NCI-H1694 (cell line): ENCODE measurements at places on chromosomes 4 and X.

DNA sequence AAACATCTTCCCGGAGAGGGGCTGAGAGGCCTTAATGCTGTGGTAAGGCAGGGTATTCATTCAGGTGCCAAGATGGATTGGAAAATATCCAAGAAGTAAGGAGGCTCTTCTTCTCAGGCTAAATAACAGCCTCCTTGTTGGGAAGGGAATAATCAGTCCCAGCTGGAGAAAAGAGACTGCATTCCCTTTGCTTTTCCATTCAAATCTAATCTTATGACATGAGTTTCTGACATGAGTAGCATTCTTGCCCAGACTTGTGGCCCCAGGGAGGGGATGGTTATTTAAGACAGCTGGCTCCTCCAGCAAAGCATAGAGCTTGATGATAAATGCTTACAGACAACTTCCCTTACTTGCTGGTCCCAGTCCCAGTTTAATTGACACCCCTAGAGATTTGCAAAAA lies 98.3 kb downstream of the DCLK2 start:
- DNase-seq, result no peak

- no peak for DNase-seq
These were observed 40.8 kb upstream of the SOD3 start for GRCh38 chr4:24754571-24754970.

GRCh38 chrX:11944501-11944900 lies 186.5 kb downstream of the MSL3 start:
- DNase-seq, result no peak

DNA sequence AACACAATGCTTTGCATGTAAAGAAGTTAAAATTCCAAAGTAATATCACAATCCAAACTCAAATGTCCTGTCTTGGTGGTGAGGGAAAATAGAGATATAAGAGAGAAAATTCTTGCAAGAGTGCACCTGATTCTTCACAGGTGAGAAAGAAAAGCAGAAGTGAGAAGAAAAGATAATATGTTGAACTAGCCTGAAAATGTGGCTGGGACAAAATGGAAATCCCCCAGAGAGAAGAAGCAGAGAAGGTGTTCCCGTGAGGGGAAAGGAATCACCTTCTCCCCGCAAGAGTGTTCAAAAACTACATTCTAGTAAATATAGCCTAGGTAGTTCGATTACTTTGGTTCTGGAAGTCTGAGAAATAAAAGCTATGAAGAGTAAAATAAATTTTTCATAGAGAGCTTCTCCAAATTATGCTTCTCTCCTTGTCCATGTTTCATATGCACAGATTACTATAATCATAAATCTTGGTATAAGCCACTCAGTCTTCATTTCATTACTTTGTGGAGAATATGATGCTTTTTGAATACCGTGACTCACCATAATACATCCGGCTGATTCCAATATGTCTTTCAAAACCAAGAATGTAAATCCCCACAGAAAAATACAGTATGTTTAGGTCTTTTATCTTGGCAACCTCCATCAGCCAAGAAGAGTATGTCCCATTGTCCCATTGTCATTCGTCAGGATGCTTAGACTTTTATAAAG lies 63.1 kb downstream of the COX18 start:
- no peak for DNase-seq

DNA sequence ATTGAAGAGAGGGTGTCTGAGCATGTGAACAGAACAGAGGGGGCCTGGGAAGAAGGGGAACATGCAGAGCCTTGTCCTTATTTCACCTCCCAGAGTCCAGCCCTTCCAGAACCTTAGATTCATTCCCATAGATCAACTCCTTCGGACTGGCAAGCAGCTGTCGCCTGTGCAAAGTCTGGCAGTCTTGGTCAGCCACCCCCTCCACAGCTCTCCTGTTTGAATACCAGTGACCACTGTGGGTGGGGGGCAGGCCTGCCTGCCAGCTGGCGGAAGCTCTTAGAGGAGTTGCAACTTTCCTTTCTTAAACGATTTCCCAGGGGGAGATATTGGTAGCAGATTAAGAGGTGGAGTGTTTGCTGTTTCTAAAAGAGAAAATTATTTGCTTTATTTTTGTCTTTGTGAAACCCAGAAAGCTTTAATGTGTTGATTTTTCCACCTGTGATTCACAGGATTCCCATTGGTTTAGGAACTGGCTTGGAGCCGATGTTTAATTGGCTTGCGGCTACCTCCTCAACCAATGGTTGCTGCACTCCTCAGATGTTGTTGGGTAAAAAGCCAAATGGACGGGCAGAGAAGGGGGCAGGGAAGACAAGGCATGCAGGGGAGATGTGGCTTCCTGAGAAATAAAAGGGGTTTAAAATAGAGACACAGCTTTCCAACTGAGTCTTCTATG lies 62.2 kb upstream of the PRPS1 start:
- no peak for DNase-seq

DNA sequence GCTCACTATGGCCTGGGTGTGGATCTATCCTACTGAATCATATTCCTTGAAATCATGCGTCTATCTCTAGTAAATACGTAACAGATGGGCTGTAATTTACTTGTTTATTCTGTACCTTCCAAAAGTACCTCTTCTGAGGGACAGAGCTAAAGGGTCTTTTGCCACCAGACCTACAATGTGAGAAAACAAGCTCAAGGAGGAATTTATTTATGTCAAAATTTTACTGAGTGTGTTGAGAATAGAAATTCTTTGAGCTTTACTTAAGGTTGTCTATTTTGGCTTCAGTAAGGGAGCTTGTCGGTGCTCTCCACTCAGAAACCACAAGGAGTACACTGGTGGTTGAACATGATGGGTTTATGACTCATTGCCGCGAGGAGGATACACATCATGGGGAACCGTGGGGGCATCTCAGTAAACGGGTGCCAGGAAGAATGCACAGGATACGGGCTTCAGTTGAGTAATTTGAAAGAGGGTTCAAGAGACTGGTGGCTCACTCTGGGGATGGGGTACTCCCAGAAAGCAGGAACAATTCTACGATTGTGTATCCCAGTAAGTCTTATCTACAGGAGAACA lies 3.0 kb downstream of the ANK2 start:
- no peak for DNase-seq

DNA sequence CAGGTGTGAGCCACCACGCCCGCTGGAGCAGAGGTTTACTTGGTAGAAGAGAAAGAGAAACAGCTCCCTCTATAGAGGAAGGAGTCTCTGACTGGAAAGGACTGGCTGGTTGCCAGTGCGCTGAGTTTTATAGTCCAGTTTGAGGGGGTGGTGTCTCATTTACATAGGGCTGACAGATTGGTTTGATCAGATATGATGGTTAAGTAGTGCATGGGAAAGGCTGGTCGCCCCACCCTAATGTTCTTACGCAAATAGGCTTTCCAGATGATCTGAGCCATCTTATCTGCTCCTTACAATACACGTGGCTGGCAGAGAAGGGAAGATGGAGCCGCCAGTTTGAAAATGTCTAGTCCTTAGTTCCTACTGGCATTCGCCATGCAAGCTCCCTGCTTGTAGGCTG lies 439.5 kb downstream of the NAF1 start:
- no peak for DNase-seq

DNA sequence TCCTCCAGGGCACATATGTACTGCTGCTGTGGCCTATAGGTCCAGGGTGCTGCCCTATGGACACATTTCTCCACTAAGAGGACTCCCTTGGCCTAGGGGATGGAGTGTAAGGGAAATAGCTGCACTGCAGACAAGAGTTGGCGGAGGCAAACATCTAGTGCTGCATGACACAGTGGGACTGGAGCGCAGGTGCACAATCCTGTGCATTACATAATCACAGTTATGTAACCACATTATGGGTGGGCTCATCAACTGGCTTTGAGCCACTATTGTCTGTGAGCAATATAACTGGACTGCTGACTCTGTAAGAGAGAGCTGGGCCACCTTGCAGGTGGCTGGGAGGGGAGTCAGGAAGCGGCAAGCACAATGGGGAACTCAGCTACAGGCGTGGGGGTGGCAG lies 3.2 kb upstream of the TIGD2 start:
- no peak for DNase-seq

DNA sequence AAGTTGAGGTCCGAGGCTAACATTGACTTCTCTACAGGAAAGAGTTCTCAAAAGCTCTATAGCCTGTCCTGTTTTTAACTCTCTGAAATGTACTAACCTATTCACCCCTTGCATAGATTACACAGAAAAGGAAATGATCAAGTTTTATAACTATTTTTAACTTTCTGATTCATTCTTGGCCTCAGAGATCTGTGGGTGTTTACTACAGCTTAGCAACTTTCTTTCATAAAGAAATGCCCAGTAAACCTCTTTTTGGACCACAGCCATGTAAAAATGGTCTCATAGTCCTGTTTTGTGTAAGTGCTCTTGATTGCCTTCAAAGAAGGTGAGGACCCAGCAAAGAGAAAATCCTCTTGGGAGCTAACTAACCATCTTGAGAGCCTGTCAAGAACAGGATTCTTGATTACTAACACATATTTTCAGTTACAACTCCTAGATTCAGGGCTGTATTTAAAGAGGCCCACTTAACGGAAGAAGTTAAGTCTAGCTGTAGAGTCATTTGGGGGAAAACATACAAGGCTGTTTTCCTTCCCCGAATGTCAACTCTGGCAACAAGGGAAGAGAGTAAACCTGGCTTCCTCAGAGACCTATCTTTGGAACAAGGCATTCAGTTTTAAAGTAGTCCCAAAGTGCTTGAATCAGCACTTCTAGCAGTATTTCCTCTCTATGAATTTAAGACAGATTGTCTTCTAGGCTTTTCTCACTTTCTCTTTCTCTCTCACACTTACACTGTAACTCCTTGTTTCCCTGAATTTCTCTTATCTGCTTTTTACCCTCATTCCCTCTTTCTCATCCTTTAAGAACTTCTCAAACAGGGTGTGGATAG lies 78.2 kb downstream of the IL21 start:
- DNase-seq, result no peak

DNA sequence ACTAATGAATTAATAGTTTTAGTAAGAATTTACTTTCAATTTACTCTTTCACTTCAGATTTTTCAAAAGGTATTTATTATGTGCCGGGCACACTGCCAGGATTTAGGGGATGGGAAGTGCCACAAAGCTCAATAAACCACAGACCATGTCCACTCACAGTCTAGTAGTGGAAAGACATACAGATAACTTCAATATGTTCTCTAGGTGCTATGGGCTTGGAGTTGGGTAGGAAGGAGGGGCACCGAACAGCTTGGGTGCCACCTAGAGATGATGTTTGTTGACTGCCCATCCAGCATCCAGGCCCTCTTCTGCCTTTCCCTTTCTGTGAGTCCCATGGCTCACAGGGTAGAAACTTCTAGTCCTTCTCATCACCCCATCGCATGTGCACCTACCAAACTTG lies 17.8 kb downstream of the MFAP3L start:
- DNase-seq, result no peak

GRCh38 chrX:15943391-15943790 lies 88.8 kb upstream of the AP1S2 start:
- no peak for DNase-seq

- DNase-seq, result peak; percentile 43
These were observed 113.4 kb downstream of the SCLT1 start for GRCh38 chr4:128979934-128980333.

GRCh38 chr4:159705334-159705733 lies 602.5 kb downstream of the RAPGEF2 start:
- DNase-seq, result no peak

- no peak for DNase-seq
These were observed 538.7 kb upstream of the SMIM31 start for GRCh38 chr4:164215113-164215741.

DNA sequence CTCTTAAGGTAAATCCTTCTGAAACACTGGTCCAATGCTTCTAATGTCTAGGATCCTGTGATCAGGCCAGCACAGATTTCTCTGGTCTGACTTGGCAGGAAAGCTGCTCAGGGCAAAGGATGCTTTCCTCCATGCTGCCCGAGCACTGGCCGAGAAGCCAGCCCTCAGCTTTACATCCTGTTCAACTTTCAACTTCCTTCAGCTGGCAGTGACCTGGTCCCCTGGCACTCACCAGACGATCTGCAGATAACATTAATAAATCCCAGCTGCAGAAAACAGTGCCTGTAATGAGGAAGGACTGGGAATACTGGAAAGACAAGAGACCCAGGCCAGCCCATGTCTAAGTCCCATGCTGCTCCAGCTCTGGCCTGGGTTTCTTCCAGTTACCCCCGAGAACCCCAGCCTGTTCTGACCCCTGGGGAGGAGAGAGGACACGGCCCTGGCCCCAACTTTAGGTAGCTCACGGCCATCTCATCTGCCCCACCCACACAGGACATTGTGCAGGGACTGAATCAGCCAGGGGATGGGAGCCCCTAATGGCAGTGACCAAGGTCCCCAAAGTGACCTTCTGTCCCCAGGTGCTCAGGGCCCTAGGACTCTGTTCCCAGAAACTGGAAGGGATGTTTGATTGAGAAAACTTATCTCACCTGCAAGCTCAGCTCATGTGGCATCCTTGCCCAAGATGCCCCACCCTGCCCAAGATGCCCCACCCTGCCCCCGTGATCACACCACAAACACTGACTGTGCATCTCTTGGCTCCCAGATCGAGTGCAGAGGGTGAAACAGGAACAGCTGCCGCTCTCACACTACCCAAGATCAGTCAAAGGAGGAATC lies 28.0 kb downstream of the JAKMIP1 start:
- no peak for DNase-seq

- peak; percentile 57 for DNase-seq
These were observed 181.1 kb upstream of the WDFY3 start for GRCh38 chr4:85147481-85148076.

DNA sequence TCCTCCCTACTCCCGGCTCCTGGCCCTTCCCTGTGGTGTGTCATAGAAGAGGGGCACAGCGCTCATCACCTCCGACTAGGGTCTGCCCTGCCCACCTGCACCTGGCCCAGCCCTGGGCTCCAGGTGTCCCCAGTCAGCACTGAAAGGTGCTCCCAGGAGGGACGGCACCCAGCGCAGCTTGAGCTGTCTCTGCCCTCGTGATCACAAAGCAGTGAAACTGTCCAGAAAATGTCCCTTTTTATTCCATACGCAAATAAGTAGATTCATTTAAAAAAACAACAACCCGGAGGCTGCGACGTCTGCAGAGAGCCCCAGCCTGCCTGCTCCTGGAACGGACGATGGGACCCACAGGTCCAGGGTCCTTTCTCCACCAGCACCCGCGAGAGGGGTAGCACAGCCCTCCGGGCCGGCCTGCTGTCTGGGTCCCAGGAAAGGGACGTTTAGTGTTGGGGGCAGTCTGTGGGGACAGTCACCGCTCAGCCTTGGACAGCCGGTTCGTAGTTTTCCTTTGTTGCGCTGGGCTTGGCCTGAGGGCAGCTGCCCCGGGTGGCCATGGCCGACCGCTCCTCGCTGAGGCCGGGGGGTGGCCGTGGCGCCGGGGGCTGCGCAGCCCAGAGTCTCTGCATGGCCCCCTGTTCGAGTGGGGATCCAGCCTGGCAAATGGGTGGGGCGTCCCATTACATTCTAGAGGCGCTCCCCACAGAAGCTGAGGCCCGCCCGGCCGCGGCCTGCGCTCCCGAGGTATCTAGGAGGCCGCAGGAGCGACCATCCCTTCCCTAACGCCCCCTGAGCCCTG lies 4.6 kb downstream of the HMX1 start:
- no peak for DNase-seq
